Stimulated activated CD4-positive, alpha-beta T cell treated with anti-CD3 and anti-CD28 coated beads, Interleukin-12 subunit alpha, Interleukin-12 subunit beta, amount 100 ng/mL, for 24 hours (primary cell): ENCODE measurements at places on chromosomes 13 and 19.

DNA sequence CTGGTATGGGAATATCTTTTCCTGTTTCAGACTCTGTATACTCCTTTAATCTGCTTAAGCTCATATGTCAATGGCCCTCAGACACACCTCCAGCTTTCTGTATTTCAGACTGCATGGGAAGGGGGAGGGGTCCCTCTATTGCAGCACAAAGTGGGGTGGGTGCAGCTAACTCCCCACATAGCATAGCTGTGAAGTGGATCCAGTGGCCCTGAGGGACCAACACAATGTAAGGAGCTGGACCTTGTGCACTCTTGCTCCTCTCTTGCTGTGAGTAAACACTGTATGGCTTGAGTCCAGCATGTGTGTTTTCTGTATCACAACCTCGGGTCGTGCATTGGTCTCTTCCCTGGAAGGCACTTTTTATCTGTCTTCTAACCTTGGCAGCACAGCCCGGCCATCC lies 669.9 kb downstream of the PCDH9 start:
- no peak for DNase-seq

DNA sequence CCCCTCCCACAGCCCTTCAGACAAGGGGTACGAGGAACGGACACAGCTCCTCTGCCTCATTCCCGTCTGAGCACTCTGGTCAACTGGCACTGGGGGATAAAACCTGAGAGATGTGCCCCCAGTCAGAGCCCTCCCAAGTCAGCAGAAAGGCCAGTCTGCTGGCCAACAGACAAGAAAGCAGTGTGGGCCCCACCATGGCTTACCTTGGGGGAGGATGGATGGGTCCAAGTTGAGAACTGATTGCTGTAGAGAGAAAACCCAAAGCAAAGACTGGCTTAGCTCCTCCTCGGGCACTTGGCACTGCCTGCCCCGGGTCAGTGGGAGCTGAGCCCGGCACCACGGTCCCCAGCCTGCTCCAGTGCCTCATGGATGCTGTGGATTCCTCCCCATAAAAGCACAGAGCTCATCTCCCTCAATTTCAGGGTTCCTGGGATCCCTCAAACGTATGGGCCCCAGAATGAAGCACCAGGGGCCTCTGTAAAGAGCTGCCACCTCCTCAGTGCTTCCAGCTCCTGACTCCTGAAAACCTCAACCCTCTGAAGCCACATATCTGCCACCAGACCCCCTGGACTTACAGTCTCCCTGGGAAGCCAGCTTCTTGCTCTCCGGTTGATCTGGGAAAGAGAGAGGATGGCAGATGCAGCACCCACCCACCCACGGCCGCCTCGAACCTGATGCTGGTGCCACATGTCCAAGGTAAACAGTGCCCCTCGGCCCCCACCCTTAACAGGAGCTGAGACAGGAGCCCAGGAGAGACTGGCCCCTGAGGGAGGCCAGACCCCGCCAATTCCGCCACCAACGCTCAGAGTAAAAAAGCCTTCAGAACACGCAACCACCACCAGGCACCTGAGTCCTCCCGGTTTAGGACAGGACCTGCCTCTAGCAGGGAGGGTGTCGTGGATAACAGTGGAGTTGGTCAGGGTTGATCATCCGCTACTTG lies 3.3 kb downstream of the KHSRP start:
- no peak for DNase-seq

DNA sequence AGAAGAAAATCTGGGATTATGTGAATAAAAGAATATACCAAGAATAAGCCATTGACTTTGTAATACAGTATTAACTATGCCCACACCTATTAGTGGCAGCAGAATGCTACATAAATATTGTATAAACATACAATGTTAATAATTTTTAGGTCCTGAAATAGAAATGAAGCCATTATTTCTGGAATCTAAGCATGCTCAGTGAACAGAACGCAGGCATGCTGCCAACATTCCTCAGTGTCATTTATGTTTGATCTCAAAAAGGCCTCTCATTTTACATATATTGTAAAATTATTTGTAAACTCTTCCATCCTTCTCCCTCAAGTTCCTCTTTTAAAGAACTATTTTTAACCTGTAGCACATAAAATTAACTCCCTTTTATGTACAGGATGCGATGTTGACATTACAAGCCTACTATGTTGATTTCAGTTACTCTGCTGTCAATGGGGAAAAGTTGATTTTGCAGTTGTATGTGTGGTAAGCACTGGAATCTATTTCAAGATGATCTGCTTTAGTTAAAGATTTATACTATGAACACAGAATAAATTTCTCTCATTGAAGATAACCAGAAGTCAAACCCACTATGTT lies 118.8 kb downstream of the VWA8 start:
- DNase-seq: no peak

GRCh38 chr13:106906426-106906996 lies 338.6 kb upstream of the ARGLU1 start:
- no peak for DNase-seq

GRCh38 chr13:107883561-107884175 lies 331.7 kb downstream of the LIG4 start:
- DNase-seq: no peak

DNA sequence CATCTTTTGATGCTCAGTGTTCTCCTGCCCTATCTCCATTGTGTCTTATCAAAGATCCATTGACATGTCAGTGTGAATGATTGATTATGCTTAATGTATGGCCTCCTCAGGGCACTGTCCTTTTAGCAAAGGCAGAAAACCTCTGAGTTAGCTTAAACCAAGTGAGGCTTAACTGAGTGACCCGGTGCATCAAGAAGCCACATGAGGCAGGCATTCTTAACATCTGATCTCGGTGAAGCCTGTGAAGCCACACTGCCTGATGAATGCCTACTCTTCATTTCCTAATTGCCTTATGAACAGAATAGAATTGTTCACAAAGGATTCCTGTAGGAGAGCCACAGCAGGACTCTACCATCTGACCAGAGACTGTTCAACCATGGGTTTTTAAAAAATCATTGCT lies 168.1 kb upstream of the SOX21 start:
- no peak for DNase-seq

GRCh38 chr13:76024151-76024550 lies 388.0 kb downstream of the LMO7 start:
- DNase-seq: no peak

GRCh38 chr13:112330479-112331381 lies 45.4 kb upstream of the SPACA7 start:
- no peak for DNase-seq

DNA sequence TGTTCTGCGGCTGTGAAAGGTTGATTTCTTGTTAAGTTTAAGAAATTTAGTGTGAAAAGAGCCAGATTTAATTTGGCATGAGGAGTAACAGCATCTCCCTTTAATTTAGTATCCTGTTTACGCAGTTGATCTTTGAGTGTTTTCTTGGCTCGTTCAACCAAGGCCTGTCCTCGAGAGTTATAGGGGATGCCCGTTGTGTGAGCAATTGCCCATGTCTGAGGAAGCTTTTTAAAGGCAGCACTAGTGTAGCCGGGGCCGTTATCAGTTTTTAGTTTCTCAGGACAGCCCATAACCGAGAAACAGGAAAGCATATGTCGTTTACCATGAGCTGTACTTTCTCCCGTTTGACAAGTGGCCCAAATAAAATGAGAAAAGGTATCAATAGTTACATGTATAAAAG lies 47.5 kb upstream of the ZNF43 start:
- DNase-seq: no peak

- no peak for DNase-seq
Measured at GRCh38 chr19:3849092-3849491, 19.7 kb downstream of the ZFR2 start.

DNA sequence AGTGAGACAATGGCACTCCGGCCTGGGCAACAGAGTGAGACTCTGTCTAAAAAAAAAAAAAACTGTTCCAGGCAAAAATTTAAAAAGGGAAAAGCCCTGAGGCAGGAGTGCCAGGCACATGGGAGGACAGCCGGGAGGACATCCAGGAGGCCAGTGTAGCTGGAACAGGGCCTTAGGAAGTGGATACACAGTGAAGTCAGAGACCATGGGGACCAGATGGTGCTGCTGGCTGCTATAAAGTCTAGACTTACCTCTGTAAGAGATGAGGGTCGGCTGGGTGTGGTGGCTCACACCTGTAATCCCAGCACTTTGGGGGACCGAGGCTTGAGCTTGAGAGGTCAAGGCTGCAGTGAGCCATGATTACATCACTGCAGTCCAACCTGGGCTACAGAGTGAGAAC lies 15.0 kb downstream of the HAS1 start:
- no peak for DNase-seq

DNA sequence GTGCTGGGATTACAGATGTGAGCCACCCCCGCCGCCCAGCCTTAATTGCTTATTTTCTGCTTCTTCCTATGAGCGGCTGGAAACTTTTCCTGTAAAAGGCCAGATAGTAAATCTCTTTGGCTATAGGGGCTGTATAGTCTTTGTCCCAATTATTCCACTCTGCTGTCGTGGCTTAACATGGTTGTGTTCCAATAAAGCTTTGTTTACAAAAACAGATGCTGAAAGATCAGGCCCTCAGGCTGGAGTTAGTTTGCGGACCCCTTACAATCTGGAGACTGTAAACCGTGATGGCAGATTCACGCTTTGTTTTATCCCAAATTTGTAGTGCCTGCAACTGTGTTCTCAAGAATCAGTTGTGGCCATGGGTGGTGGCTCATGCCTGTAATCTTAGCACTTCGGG lies 10.7 kb downstream of the KCNC3 start:
- DNase-seq: no peak

GRCh38 chr19:7458675-7459074 lies 30.2 kb downstream of the PEX11G start:
- no peak for DNase-seq

DNA sequence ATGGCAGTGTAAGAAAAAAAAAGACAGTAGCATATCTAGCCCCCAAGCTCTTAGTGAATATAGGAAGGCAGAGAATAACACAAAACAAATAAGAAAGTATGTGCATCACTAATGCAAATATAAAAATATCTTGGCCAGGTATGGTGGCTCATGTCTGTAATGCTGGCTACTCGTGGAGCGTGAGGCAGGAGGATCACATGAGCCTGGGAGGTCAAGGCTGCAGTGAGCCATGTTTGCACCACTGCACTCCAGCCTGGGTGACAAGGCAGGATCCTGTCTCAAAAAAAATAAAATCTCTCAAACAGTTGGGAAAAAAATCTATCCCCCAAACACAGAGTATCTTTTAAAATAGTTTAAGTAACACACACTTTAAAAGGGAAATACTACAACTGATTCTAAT lies 17.4 kb downstream of the SPART start:
- no peak for DNase-seq

- no peak for DNase-seq
Measured at GRCh38 chr13:33543089-33543459, 257.5 kb upstream of the STARD13 start.

GRCh38 chr19:48558018-48558684 lies 6.2 kb downstream of the SULT2B1 start:
- no peak for DNase-seq

GRCh38 chr13:53054569-53054968 lies 26.0 kb downstream of the OLFM4 start:
- DNase-seq: no peak

DNA sequence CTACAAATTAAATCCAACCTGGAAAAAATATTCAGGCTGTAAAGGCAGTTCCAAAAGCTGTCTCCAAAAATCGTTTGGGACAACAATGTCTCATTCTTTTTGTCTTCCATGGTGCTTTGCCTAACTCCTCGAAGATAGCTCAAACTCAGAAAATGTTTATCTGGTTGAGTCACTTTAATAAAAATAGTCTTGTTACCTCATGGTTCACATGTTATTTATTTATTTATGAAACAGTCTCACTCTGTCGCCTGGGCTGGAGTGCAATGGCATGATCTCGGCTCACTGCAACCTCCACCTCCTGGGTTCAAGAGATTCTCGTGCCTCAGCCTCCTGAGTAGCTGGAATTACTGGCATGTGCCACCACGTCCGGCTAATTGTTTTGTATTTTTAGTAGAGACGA lies 4.9 kb upstream of the BRD4 start:
- DNase-seq: no peak

DNA sequence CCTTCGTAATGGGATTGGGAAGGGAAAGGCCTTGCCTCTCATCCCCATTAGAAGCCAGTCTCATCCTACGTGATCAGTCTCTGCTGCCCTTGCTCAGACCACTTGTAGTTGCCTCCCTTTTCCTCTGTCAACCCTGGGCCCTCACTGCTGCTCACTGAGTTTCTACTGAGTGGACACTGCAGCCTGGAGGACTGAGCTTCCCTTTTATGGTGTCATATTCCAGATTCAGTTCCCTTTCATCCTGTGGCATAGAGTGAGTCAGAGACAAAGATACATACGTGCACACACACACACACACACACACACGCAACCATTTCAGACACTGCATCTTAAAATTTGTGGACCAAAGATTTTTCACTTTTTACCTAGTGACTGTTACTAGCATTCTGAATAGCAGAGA lies 56.6 kb downstream of the COG3 start:
- no peak for DNase-seq

DNA sequence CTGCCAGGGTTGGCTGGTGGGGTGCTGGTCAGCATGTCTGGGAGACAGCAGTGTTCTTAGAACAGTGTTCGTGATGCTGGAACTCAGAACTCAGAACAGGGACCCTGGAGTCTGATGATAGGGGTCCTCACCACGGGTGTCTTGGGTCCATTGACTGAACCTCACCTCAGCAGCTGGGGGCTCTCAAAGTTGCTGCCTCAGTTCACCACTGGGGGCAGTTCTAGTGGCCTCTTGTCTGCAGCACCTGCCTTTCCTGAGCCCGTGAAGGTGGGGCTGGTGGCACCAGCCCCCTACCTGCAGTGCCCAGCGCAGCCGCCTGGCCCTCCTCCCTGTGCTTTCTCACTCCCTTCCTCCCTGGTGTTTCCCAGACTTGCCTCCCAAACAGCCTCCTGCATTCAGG lies 28.5 kb downstream of the SAFB start:
- no peak for DNase-seq

GRCh38 chr13:101876951-101877350 lies 424.5 kb downstream of the ITGBL1 start:
- no peak for DNase-seq

- DNase-seq: no peak
Measured at GRCh38 chr19:47275791-47276461, 1.2 kb downstream of the INAFM1 start.

GRCh38 chr13:53683608-53684007 lies 655.0 kb downstream of the OLFM4 start:
- DNase-seq: no peak

- DNase-seq: no peak
Measured at GRCh38 chr13:83162493-83162892, 719.8 kb downstream of the SLITRK1 start.

- DNase-seq: no peak
Measured at GRCh38 chr13:106466691-106467426, 68.6 kb downstream of the EFNB2 start.

DNA sequence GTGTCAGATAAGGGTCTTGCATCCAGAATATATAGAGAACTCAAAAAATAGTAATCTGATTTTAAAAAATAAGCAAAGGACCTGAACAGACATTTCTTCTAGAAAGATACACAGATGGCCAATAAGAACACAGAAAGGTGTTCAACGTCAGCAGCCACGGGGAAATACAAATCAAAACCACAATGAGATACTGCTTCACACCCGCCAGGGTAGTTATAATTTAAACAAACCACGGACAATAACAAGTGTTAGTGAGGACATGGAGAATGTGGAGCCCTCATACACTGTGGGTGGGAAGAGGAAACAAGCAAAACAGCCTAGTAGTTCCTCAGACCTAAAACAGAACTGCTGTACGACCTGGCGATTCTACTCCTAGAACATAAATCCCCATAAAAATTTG lies 26.7 kb upstream of the NAPA start:
- no peak for DNase-seq

- DNase-seq: peak; percentile 22
Measured at GRCh38 chr13:45119469-45119990, 780 bp upstream of the GTF2F2 start.
